ENCODE measurements at places on chromosomes 7 and 10.

DNA sequence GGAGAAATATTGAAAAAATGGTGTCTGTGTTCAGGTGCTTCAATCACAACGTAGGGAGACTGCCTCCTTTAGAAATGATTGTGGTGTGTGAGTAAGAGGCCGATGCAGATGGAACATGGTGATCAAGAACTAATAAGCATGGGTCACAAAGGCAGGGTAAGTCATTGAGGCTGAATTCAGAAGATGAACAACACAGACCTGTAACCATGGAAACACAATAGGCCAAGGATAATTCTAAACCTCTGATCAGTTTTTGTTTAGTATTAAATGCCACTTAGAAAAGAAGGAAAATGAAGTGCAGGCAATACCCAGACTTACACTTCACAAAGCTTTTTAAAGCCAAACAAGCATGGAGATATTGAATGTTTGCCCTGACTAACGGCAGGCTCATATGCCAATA is 32.8 kb upstream of the TAS2R16 start:
- DNase-seq, result no peak

- no peak for DNase-seq
Observed at GRCh38 chr10:126397640-126398382, 9.5 kb upstream of the ADAM12 start.

GRCh38 chr10:114623661-114624294 is 34.3 kb downstream of the ABLIM1 start:
- DNase-seq, result no peak

DNA sequence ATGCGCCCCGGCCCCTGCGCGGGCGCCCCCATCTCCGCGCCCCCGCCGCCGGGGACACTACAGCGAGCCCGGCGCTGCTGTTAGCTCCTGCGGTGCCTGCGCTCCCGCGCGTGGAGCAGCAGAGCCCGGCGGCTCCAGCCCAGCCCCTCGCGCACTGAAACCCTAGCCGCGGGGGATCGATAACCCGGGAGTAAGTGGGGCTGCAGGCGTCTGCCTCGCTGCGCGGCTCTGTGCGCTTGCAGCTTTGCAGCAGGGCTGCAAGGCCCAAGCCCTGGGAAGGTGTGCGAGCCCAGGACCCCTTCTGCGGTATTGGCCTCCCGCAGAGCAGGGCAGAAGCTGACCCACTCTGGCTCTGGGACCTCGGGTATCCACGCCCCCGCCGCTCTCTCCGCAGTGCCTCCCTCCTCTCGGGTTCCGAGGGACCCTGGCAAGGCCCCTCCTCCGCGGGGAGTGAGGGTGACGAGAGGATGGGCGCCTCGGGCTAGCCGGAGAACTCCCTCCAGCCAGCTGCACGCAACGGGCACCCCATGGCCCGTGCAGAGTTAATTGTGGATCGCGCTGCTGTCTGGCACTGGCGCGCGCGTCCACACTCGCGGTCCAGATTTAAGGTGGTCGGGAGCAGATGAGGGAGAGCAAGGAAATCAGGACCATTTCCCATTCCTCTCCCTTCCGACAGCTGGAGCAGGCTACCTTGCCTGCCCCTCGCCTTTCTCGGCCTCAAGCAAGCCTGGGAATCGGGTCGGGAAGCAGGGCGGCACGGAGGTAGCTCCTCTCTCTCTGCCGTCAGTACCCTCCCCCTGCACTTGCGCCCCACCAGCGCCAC is 2.1 kb downstream of the SHH start:
- DNase-seq, result no peak

- DNase-seq, result peak; percentile 73
Observed at GRCh38 chr7:604001-604883, 84.6 kb upstream of the PDGFA start.

GRCh38 chr10:17880601-17881000 is 71.1 kb upstream of the SLC39A12 start:
- no peak for DNase-seq

GRCh38 chr7:154406312-154406711 is 354.1 kb downstream of the DPP6 start:
- no peak for DNase-seq

- no peak for DNase-seq
Observed at GRCh38 chr7:16881844-16882243, at the start of gene AGR3. AGR3 (minus strand) TSS chr7:16881983; CDS start chr7:16878618, 3,365 bp downstream.

DNA sequence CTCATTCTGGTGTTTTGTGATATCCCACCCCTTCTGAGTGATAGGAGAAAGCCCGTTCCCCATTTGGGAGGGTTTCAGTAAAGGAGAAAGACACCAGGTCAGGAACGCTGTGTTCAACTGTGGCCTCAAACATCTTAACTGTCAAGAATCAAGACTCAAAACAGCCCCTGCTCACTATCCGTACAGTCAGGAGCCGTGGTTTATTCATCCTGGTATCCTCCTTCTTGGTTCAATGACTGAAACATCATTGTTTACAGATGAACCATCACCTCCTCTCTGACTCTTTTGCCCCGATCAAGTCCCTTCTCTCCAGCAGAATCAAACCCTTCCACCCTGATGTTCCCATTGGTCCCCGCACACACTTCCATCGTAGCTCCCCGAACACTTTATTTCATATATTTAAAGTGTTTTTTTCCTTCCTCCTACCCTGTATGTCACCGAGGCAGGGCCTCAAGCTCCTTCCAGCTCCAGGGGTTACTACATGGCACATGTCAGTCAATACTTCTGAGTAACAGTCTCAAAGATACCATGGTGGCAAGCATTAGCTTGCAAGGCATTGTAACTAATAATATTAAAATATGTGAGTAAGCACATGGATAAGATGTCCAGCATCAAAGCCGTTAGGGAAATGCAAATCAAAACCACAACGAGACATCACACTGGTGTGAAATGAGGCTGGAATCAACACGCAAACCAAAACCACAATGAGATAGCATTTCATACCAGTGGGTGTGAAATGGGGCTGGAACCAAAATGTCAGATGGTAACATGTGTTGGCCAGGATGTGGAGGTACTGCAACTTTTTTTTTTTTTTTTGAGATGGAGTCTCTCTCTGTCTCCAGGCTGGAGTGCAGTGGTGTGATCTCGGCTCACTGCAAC is 124.7 kb upstream of the C1QL3 start:
- DNase-seq, result no peak

DNA sequence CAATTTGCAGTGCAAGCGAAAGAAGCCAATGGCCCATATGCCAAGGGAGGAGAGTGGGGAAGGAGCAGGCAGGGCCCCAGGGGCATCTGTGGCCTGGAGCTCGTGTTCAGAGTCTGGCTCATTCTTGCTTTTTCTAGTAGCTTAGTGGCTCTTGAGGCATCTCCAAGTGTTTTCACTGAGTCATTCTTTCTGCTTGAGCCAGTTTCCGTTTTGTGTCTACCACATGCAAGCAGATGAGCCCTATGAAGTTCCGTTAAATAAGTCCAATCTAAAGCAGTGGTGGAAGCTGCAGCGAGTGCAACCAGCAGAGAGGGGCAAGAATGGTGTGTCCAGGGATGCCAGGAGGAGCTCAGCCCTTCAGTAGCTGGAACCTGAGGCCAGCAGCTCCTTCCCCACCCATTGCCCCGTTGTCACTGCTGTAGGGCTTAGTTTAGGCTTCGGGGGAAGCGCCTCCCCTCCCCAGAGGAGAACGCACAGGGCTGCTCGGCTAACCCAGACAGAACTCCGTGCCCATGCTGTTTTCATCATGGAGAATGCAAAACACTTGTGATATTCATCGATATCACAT is 57.4 kb upstream of the EBF3 start:
- DNase-seq, result no peak

- no peak for DNase-seq
Observed at GRCh38 chr10:116696919-116697318, 45.4 kb downstream of the HSPA12A start.

- DNase-seq, result no peak
Observed at GRCh38 chr10:91528080-91528479, 104.8 kb downstream of the PPP1R3C start.

DNA sequence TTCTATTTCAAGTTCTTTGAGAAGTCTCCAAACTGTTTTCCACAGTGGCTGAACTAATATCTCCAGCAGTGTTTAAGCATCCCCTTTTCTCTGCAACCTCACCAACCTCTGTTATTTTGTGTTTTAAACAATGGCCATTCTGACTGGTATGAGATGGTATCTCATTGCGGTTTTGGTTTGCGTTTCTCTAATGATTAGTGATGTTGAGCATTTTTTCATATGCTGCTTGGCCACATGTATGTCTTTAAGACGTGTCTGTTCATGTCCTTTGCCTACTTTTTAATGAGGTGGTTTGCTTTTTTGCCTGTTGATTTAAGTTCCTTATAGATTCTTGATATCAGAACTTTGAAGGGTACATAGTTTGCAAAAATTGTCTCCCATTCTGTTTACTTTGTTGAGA is 156.6 kb upstream of the IMMP2L start:
- no peak for DNase-seq

DNA sequence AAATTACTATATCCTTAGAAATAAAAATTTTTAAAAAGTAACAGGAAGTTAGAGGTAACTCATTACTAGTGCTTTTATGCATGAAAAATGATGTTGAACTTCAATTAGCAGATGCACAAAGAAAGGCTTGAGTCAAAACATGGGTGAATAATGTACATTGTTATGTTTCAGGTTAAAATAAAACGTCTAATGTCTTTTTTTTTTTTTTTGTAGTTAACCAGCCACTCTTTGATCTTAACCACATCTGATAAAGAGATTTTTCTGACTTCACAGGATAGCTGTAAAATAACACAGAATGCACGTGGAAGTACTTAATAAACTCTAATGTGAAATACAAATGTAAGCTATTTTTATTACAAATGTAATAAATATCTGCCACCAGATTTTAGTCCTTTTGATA is 61.7 kb downstream of the GSAP start:
- DNase-seq, result no peak

GRCh38 chr7:99666013-99666395 is 13.8 kb downstream of the CYP3A5 start:
- DNase-seq, result no peak

- DNase-seq, result no peak
Observed at GRCh38 chr10:78712147-78712546, 356.6 kb upstream of the ZMIZ1 start.

- no peak for DNase-seq
Observed at GRCh38 chr10:131724169-131724545, 176.7 kb upstream of the PPP2R2D start.

DNA sequence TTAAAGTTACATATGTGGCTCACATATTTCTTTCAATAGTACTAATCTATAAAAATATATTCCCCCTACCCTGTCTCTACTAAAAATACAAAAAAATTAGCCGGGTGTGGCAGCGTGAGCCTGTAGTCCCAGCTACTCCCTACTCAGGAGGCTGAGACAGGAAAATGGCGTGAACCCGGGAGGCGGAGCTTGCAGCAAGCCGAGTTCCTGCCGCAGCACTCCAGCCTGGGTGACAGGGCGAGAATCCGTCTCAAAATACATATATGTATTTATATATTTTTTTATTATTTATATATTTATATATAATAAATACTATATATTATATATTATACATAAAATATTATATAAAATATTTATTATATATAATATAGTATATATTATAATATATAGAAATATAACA is 69.7 kb upstream of the GRM3 start:
- DNase-seq, result no peak

- DNase-seq, result no peak
Observed at GRCh38 chr10:69043931-69044531, 43.9 kb upstream of the SRGN start.

DNA sequence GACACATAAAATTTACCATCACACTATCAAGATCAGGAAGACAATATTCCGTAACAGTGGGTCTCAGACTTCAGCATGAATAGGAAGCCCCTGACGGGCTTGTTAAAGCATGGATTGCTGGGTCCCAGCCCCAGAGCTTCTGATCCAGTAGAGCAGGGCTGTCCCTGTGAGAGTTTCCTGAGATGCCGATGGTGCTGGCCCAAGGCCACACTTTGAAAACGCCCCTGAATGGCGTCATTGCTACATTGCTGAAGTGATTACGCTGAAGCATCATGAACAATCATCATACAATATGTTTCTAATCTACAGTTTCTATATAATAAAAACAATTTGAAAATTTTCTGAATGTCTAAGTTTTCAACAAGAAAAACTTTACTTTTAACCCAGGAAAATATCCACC is 38.0 kb upstream of the TMEM72 start:
- DNase-seq, result no peak

- DNase-seq, result no peak
Observed at GRCh38 chr7:43249823-43250145, 137.3 kb downstream of the HECW1 start.

GRCh38 chr7:75878312-75878768 is 494 bp upstream of the RHBDD2 start:
- DNase-seq, result no peak

DNA sequence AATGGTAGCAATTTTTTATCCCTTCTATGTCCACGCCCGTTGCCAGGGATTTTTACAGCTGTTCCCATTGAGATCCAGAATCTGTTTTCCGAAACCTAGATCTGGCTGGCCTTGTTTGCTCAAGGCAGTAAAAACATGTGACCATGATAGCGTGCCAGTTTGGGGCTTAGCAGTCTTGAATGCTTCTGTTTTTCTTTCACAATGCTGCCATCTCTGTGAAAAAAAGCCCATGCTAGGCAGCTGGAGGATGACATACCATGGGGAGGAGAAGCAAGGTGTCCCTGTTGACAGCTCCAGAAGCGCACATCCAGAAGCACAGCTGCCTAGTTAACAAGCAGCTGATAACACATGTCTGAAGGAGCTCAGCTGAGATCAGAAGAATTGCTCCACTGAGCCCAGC is 2.2 kb upstream of the ZNF92 start:
- DNase-seq, result peak; percentile 15

DNA sequence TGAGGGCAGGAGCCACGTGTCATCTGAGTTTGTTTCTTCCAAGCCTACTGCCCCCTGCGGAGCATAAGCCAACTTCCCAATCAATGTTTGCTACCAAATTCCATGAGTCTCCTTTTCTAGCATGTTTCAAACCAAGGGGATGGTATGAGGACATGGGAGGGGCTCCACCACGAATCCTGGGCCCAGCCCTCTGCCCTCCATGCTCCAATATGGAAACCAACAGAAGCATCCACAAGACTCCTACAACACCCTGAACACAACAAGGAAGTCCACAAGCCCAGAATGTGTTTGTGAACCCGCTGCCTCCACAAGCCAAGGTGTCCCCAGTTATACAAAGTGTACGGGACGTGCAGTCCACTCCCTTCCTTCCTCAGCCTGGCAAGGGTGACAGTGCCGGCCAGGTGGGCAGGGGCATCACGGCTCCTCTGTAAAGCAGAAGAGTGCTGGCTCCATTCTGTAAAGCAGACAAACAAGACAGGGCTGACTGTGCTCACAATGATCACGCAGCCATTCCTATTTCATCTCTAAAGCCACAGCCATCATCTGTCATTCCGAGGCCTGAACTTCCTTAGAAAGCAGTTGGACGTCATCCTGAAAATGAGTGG is 466.1 kb downstream of the PTPRN2 start:
- DNase-seq, result no peak

DNA sequence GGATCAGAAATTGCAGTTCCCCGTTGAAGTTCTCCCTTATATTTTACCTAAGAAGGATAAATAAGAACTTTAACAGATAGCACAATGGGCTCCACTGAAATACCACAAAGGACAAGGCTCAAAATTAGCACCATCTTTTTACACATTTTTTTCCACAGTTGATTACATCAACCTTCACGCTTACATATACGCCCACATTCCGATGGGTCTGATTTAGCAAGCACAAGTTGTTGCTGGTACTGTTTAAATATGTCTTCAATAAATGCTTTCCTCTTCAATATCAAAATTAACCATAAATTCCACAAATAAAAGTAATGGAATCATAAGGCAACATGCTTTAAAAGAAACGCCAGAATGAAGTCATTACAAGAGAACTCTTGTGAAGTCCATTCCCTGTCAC is 79.5 kb downstream of the NEBL start:
- DNase-seq, result no peak

Data from C1 segment of cervical spinal cord (tissue), 14 donors.